ENCODE measurements at places on chromosomes 5 and 9. TPM values are rescaled to one million over a fixed set of nuclear protein-coding genes. Genes with fewer than 3 reads are reported as not detected.

The ADAMTS13 gene
- polyA plus RNA-seq: 0.94 TPM

The DAB2 gene
- 10.5 TPM for polyA plus RNA-seq

The PRRX2 gene
- polyA plus RNA-seq: 2.7 TPM

The TAF9 gene
- polyA plus RNA-seq: 118 TPM

The SLC6A7 gene
- polyA plus RNA-seq: not detected

The ELAVL2 gene
- 0.03 TPM for polyA plus RNA-seq

The PCDHA9 gene
- polyA plus RNA-seq: not detected

The TNC gene
- polyA plus RNA-seq: 0.68 TPM

The C5orf34 gene
- polyA plus RNA-seq: 7.6 TPM

The ST6GALNAC4 gene
- 24.8 TPM for polyA plus RNA-seq

The SLC36A3 gene
- polyA plus RNA-seq: not detected

The PCDHGA8 gene
- 0.04 TPM for polyA plus RNA-seq

The DBH gene
- polyA plus RNA-seq: not detected

All from A549 (cell line).